GM12864 (cell line): ENCODE measurements at places on chromosomes 2 and 18.

DNA sequence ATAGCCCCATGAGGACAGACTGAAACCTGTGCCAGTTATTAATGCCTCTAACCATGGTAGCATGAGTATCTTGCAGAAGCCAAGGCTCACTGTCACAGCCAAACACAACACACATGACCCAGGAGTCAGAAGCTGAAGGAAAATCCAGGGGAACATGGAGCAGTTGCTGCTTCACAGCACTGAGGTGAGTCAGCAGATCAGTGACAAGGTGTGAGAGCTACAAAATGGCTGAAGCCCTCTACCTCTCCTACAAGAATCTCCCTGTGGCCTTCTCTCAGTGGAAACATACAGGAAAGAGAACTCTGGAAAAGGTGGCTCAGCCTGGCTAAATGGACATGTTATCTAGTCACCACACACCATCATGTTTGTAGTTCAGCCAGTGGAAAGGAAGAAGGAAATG is 93.5 kb downstream of the NAB1 start:
- DNase-seq = no peak

DNA sequence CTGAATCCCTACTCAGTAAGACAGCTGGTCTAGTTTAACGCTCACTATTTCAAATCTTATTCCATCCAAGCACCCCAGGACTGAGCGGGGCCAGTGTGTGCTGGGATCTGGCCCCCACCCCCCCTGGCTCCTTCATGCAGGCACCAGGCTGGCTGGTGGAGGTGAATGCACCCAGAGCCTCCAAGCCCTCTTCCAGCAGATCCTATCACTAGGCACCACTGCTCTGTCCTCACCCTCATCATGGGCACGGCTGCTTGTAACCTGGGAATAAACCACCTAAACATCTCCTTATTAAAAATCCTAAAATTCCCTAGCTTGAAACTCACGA is 194.3 kb downstream of the ARL4C start:
- DNase-seq = no peak

DNA sequence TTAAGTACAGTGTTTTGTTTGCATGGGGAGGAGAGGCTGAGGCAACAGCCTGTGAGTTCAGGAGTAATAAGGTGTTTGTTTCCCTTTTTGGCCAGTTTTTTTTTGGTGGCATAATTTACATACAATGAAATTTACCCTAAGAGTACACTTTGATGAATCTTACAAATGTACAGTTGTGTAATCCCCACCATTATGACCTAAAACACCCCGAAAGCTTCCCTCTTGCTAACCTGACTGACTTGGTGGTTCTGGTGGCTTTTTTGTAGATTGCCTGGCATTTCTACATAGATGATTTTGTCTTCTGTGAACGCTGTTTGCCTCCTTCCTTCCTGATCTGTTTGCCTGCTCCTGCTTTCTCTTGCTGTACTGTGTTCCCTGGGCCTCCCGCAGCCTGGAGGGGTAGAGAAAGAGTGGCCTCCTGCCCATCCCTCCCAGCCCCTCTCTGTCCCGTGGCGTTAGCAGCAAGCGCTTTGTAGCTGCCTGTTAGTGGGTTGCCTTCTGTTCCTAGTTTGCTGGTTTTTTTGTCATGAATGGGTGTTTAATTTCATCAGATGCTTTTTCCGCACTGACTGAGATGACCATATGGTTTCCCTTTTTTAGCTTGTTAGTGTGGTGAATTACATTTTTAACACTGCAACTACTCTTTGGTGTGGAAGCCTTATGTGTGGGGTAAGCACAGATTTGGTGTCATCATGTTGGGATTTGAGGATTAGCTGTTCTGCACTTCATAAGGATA is 32.1 kb downstream of the ASAP2 start:
- DNase-seq = no peak

- DNase-seq = no peak
Measured at GRCh38 chr2:16871411-16871810, 205.8 kb upstream of the CYRIA start.

DNA sequence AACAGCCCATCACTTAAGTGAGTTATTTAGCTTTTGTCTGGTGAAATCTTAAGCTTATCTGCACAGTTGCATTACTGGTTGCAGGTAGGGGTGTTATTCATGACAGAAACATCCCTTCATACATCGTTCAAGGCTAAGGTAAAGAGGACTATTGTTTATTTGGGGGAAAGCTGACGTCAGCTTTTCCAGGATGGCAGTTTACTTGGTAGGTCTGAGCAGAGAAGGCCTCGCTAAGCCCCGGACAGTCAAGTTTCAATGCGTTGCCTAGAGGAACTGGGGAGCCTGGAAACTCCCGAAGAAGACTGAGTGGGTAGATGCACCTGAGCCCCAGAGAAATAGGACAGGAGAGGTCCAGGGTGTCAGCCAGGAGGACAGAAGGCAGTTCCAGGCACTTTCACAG is 2.2 kb downstream of the RNU4ATAC start:
- DNase-seq = no peak

DNA sequence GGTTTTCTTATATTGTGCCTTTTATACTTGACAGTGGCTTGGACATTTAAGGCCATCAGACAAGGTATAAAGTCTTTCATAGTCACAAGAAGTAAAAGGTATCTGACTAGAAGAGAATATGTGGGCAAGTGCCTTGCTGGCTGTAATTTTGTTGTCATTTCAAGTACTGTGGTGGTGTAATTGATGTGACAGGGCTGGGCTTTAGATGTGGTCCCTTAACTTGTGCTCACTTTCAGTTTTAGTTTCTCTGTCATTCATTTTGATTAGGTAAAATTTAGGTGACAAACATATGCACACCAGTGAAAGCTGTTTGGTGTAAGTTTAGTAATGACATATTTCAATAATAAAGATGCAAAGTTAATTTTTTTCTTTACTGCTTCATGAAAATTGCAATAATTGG is 31.2 kb upstream of the TBR1 start:
- DNase-seq = peak; percentile 30

- DNase-seq = no peak
Measured at GRCh38 chr2:101883860-101884259, 107.9 kb upstream of the IL1R2 start.

- DNase-seq = peak; percentile 57
Measured at GRCh38 chr2:101012054-101012705, 10.1 kb downstream of the RPL31 start.

- DNase-seq = no peak
Measured at GRCh38 chr2:190404487-190404886, 3.7 kb upstream of the MFSD6 start.

DNA sequence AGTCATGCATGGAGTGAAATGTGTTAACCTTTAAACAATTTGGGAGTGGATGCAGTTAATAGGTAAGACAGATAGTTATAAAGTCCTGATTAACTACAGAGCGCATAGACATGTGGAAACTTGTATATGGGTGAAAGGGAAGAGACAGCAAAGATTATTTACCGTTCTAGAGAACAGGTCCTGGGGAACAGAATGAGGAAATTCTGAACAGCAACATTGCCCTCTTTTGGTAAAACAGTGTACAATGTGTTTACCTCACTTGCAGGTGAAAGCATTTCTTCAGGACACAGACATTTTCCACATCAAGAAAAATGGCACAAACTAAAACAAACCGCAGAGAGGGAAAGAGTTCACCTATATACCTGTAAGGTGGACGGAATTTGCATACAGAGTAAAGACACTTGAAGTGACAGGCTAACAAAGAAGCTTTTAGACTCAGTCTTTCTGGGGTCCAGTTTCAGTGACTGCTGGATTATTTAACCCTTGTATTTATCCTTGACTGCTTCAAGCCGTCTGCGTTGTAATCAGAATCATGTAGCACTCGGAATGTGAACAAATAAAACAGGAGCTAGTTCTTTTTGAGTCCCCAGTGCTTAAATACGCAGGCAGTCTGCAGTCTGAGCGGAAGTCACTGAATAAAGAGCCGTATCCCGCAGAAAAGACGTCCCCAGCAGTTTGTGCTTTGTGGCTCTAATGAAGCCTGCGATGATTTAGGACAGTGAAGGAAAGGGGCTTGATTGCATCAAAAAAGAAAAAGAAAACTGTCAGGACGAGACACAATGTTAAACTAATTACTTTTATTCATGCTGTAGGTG is 364.8 kb upstream of the GALNT5 start:
- DNase-seq = peak; percentile 3

GRCh38 chr2:234795272-234795920 is 156.4 kb upstream of the SH3BP4 start:
- no peak for DNase-seq

DNA sequence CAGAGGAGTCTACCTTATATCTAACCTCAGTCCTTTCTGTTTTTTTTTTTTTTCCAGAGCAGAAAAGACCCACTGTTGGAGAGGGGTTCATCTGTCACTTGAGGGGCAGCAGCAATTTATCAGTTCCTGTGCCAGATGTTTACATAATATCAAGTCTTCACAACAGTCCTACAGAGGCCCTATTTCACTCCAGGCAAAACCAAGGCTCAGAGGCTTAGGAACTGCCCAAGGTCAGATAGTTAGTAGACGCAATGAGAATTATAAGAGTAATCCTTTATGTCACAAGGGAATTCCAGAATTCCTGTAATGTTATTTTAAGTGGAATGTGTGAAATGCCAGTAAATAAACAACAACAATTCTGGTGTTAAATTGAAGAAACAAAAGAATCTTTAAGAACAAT is 696.1 kb downstream of the NRXN1 start:
- no peak for DNase-seq

- no peak for DNase-seq
Measured at GRCh38 chr2:3662239-3662638, 4.2 kb downstream of the ALLC start.

DNA sequence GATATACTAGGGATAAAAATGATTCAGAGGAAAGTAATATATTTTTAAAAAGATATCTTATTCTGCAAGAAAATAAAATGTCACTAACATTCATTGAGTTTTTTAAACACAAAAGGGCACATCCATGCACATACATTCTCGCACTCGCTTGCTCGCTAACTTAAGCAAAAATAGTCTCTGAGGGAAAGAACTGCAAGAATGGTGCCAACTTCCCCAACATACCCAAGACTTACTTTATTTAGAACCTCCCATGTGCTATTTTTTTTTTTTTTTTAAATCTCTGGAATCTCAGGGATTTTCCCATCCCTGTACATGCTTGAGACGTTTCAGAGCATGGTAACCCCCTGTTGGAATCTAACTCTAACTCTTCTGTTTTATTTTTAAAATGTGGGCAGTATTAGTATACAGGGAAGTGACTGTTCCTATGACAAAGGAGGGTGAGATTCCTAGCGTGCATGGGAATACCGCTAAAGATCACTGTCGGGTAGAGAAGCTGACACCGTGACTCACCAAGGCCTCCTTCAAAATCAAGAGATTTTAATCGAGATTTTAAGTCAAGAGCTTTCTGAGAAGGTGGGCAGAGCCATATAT is 187.9 kb upstream of the ZEB2 start:
- no peak for DNase-seq

DNA sequence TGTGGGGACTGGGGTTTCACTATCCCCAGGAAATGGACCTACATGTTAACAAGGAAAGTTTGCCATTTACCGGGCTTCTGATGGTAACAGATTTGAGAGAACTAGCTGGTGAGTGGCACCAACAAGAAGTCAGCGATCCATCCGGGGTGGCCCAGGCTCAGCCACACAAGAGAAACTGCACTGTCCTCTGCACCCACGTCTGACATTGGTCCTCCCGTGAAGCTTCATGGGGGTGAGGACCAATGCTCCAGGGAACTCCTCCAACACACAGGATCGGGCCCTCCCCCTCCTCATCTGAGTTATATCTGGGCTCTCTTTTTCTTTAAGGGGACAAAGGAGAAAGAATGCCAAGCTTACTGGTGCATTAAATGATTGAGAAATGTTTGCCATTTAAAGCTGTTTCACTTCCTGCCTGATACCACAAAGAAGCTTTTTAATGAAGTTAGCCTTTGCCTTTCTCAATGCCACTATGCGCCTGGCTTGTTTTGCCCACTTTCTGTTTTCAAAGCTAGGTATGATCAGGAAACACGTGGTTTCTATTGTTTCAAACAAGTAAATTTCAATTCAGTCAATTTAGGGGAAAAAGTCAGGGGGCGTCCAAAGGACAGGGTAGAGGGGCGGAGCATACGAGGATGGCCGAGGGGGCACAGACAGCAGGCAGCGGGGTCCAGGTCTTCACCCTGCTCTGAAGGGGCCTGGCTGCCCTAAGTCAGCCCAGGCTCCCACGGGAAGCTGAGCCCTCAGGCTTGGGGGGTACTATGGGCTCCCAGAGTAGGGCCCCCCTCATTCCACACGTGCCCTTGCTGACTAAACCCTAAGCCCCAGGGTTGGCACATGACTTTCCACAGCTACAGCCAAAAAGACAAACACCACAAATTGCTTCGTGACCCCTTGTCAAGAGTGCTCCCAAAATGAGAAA is 204.0 kb upstream of the ID2 start:
- DNase-seq = peak; percentile 66

GRCh38 chr2:193141-193671 is 70.6 kb downstream of the SH3YL1 start:
- DNase-seq = no peak

DNA sequence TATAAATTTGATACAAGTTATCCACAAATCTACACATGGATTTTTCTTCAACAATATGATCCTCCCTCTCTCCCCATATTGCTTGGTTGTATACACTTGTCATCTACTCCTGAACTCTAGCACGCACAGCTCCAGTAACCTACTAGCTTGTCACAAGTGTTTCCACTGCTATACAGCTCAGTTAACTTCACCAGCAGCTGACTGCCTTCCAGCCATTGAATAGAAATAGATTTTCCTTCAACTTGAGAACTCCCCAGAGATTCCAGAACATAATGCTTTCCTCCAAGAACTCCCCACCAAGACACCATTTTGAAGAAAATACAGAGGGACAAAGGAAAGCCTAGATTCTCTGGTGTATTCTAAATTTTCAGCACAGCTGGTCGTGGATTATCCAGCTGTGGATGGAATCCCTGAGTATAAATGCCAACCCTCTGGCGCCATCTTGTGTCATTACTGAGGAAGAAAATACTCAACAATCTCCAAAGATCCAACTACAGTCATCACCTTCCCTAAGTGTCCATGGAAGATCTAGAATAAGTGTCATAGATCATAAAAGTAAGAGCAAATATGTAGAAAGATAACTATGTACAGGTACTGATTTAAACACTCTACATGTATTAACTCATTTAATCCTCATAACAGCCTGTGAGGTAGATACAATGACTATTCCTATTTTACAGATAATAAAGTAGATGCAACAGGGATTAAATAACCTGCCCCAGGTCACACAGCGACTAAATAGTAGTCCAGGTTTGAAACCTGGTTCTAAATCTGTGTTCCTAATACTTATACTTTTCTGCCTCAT is 156.7 kb downstream of the ARHGAP28 start:
- no peak for DNase-seq

- DNase-seq = no peak
Measured at GRCh38 chr18:46573156-46573555, 83.9 kb downstream of the LOXHD1 start.

GRCh38 chr2:54728669-54729120 is 5.2 kb downstream of the EML6 start:
- no peak for DNase-seq

- no peak for DNase-seq
Measured at GRCh38 chr2:96207073-96207773, 1.4 kb downstream of the STARD7 start.

DNA sequence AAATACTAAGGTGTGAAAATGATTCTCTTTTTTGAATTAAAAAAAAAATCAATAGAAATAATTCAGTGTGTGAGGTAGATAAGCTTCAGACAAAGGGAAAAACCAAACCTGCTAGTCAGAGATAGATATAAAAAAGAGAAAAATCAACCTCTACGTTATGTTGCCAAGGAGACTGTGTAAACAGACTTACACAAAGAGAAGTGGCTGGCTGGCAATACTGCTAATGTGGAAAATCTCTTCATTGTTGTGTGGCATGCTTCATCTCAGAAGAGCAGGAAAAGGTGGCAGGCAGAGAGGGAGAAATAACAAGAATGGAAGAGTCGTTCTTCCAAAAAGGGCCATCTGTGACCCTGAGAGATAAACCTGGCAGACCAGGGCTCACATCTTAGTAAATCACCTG is 200.8 kb downstream of the SLC8A1 start:
- no peak for DNase-seq

- no peak for DNase-seq
Measured at GRCh38 chr2:119216994-119217393, 6.6 kb upstream of the STEAP3 start.
